ENCODE measurements at places on chromosomes 11 and 22.

- DNase-seq = no peak
Observed at GRCh38 chr11:36452961-36453360, 57.1 kb downstream of the TRAF6 start.

DNA sequence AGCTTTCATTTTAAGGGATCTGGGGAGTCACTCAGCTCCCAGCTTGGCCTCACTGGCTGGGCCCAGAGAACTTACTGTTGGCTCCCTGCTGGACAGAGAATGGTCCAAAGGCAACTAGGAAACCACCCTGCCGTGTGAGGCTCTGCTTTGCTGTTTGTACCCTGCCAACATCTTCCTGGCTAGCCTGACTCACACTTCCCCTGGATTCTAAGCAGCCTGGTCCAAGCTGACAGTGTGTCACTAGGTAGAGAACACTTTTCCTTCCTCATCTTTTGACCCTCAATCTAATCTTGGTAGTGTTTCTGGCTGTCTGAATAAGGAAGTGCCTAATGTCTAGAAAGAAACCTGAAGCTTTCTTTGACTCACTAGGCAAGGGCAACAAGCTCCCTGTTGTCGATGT, 76.7 kb downstream of the FAR1 start:
- DNase-seq = peak; percentile 50

DNA sequence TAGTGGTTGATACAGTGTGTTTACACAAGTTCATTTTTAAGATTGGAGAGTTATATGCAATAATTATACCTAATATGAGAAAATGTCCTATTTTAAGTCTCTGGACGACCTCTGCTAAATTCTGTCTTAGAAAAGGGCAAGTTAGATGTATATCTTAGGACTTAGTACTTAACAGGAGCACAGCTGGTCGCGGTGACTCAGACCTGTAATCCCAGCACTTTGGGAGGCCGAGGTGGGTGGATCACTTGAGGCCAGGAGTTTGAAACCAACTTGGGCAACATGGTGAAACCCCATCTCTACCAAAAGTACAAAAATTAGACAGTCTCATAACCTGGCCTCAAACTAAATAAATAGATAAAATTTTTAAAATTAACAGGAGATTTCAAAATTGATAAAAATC, 27.2 kb downstream of the BSX start:
- DNase-seq = no peak

- no peak for DNase-seq
Observed at GRCh38 chr11:15884777-15885540, 471.4 kb downstream of the SOX6 start.

DNA sequence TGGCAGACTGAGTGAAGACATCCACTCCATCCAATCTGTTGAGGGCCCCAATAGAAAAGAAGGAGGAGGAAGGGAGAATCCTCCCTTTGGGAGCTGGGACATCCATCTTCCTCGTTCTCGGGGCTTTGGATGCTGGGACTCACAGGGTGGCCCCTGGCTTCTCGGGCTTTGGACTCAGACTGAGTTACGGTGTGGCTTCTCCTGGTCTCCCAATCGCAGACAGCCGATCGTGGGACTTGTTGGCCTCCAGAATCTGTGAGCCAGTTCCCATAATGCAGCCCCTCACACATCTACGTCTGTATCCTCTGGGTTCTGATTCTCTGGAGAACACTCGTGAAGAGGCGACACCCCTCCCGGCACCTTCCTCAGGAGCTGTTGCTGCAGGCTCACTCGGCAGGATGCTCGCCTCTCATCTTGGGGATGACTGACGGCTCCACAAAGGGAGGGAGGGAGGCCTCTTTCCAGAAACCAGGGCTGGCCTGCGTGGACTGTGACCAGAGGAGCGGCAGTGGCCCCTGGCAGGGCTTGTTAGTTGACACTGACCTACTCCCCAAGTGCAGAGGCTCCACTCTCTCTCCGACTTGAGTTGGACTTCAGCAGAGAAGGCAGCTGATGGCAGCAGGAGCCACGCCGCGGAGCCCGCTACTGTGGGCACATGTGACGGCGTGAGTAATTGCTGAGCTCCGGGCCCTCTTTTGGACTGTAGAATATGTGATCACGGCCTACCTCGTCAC, 14.7 kb upstream of the TTLL12 start:
- DNase-seq = no peak

- no peak for DNase-seq
Observed at GRCh38 chr11:134531327-134532130, 119.5 kb upstream of the B3GAT1 start.

DNA sequence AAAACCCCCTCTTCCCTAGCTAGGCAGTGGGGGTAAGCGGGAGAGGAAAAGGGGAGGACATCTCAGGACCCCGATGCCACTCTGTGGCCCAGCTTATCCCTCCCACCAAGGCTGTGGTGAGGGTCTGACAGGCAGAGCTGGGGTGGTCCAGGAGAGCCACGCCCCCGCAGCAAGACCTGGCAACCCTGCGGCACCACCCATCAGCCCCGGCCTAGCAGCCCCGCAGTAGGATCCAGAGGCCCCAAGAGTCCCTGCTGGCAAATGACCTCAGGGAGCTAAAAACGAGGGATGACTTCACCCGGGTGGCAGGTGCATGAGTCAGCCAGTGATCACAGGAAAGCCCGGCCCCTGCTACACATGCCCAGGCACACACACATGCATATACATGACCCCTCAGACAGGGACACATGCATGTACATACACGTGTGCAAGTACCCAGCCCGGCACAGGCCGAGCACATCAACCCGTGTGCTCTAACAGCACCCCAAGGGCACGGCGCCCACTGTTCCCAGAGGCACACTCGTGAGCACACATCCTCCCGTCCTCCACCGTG, 32.3 kb downstream of the ARVCF start:
- DNase-seq = peak; percentile 42

DNA sequence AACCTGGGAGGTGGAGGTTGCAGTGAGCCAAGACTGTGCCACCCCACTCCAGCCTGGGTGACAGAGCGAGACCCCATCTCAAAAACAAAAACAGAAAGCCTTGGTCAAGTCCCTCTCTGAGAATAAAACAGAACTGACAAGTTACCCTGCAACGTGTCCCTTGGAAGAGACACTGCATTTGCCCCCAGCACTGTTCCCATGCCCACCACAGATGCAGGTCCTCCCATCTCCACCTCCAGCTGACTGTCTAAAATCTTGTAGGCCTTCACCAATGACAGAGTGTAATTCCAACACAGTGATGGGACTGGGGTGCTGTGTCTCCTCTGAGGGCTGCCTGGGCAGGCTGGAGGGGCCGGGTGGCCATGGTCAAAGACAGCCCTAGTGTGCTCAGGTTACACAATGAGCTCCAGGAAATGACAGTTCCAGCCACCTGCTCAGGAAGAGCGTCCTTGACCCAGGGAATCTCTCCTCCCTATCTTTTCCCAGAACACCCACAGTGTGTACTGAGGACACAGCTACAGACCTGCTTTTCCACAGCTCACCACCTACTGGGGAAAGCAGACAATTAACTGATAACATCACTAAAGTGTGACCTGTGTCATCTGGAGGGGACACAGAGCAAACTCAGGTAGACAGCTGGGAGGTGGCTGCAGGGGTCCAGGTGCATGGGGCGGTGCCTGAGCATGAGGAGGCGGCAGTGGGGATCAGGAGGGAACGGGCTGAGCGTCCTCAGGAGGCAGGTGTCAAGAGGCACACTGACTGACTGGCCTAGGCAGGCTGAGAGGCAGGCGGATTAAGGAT, 56.4 kb downstream of the ARFGAP3 start:
- DNase-seq = no peak

- no peak for DNase-seq
Observed at GRCh38 chr22:19507534-19507861, 16.7 kb downstream of the CLDN5 start.

GRCh38 chr22:36954251-36955014, 41.0 kb downstream of the CSF2RB start:
- no peak for DNase-seq

DNA sequence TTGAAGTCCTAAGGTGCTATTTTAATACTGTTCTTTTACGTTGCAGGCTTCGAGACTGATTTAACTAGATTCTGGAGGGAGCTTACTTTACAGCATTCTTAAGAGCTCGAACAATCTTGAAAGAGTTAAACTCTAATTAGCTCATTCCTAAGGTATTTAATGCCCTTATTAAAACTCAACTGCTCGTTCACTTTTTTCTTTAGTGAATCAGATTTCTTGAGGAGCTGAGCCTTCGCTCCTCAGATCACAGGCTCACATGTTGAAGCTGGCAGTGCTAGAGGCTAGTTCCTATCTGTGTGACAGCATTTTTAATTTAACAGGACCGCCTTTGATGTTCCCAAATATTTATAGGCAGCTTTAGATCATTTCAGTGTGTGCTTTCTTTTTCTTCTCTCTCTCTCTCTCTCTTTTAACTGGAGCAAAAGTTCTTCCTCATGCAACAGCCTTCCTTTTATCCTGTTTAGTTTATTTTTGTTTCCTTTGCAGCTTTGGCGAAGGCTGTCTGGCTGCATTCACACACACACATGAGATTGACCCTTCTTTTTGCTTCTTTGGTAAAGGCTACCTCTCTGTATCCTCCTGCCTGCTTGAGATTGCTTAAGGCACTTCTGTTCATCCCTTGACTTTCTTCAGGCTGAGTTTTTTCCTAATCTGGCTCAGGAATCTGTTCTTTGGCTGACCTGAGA, 21.0 kb downstream of the ZNRF3 start:
- DNase-seq = no peak

- DNase-seq = no peak
Observed at GRCh38 chr11:130023204-130023603, 20.6 kb upstream of the PRDM10 start.

DNA sequence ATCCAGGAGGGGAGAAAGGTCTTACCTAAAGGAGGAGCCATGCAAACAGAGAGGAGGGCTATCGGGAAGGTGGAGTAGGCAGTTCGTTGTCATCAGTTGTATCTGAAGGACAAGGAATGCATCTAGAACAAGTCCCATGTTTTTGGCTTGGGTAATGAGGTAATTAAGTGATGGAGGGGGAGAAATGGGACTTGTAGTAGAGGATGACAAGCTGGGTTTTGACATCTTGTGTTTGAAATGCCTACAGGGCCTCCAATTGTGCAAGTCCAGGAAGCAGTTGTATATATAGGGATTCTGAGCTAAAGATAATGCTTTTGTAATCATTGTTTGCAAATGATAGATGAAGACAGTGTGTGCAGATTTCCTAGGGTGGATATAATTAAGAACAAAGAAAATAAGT, 622.8 kb downstream of the NTM start:
- no peak for DNase-seq

- no peak for DNase-seq
Observed at GRCh38 chr11:67442504-67443404, 522 bp downstream of the CORO1B start.

GRCh38 chr11:650482-650881, 13.4 kb downstream of the DRD4 start:
- DNase-seq = no peak

GRCh38 chr22:33438273-33438672, 380.1 kb upstream of the SYN3 start:
- DNase-seq = no peak

GRCh38 chr11:17972987-17973386, 39.9 kb downstream of the SERGEF start:
- DNase-seq = peak; percentile 23

DNA sequence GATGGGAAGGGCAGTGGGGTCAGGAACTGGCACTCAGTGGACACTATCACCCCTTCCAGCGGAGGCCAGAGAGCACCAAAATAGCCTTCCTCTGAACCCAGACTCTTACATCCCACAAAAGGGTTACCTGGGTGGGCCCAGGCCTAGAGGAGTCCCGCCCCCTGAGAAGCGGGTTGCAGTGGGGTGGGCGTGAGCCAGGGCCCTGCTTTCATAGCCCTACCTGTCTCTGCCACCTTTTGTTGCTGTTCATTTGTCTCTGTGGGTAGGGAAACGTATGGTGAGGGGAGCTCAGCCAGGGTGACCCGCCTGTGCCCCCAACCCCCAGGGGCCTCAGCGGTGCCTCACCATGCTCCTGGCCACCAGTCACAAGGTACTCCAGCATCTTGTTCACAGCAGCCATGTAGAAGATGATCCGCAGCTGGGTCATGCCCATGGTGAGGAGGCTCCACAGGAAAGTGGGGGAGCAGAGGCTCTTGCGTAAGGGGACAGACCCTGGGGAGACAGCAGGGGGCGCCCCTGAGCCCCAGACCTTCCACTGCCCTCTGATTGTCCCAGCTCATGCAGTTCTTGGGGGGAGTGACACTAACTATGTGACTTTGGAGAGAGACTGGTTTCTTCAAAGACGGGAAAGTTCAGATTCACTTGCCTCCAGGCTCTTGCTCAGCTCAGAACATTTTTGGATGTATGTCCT, 24.0 kb downstream of the SLC43A1 start:
- DNase-seq = peak; percentile 74

GRCh38 chr22:39355080-39355479, 5.3 kb downstream of the SYNGR1 start:
- no peak for DNase-seq

DNA sequence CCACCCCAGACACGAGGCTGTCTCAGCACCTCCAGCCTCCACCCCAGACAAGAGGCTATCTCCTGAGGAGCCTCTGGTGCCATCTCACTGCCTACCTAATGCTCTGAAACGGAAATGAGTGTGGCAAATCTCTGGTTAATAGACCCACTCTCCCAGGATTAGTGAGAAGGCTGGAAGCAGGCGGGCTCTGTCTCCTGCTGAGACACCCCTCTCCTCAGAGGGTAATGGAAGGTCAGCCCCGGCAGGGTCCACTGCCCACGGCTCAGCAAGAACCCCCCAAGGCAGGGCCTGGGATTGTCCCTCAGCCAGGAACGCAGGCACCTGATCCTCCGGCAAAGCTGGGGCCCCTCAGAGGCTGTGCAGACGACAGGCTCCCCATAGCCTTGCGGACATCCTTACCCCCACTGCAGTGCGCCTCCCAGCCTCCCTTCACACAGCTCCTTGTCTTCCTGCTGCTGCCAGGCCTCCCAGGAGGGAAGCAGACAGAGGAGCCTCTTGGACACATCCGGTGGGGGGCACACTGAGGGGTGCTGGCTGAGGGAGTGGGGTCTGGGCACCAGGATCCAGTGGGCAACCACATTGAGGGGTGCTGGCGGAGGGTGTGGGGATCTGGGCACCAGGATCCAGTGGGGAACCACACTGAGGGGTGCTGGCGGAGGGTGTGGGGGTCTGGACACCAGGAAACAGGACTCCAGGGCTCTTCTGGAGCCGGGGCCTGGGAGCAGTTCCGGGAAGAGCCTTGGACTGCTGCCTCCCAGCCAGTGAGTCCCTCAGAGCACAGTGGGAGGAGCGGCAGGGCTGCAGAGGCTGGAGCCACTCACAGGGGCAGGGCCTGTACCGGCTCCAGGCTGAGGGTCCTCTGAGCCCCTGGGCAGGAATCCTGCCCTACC, 13.1 kb downstream of the CHID1 start:
- DNase-seq = no peak

- no peak for DNase-seq
Observed at GRCh38 chr11:22634897-22635629, 9.4 kb upstream of the FANCF start.

DNA sequence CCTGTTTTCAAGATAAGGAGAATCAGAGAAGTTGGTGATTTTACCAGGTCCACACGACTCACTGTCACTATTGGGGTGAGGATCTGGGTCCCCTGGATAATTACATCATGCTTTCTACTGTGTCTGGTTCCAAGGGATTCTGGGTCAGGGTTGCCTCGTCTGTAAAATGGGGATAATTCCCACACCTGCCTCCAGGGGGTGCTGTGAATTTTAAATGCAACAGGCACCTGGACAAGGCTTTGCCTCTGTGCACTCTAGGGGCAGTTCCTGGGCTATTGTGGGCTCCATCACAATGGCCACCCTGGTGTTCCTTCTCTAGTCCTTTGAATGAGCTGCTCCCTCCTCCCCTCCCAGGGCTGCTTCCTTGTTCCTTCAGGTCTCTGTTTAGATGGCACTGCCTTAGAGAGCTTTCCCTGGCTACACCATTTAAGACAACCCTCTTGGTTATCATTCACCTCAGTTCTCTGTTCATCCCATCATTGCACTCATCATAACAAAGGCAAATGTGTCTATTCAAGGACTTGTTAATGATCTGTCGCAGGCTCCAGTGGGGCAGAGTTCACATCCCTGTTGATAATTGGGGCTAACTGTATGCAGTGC, 178.6 kb downstream of the MIAT start:
- peak; percentile 56 for DNase-seq
